Cerebellar cortex (tissue), 1 donor: ENCODE measurements at places on chromosomes 16 and 17.

DNA sequence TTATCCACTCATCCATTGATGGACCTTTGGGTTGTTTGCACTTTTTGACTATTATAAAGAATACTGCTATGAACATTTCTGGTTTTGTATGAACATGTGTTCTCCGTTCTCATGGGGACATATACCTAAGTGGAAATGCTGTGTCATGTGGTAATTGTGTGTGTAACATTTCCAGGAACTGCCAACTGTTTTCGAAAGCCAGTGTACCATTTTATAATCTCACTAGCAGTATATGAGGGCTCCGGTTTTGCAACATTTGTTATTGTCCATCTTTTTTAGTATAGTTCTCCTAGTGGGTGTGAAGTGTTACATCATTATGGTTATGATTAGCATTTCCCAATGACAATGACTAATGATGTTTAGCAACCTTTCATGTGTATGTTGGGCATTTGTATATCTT, 5.1 kb upstream of the TRIM25 start:
- no peak for DNase-seq

- DNase-seq = no peak
Observed at GRCh38 chr16:22633280-22633679, 122.6 kb downstream of the NPIPB5 start.

- DNase-seq = no peak
Observed at GRCh38 chr16:87425941-87426340, 33.8 kb downstream of the MAP1LC3B start.

DNA sequence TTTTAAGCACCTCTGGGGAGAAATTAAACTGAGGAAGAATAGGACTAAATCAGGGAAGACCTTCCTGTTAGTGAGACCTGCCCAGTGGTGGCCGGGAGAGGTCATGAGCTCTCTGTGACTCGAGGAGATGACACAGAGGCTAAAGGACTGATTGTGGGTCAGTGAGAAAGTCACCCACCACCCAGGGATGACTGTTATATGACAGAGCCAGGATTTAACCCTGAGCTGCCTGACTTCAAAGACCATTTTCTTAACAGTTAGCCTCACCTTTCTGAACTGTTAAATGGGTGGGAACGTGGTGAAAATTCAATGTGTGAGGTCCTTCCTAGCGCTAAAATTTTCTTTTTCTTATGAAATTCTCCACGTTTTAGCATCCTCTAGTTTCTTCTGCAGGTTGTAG, 72.5 kb downstream of the WSB1 start:
- DNase-seq = no peak
